Activated T-helper 1 cell treated with anti-CD3 and anti-CD28 coated beads, Interleukin-2, amount 50 U/mL, for 16 hours (primary cell): ENCODE measurements at places on chromosomes 7 and 10.

DNA sequence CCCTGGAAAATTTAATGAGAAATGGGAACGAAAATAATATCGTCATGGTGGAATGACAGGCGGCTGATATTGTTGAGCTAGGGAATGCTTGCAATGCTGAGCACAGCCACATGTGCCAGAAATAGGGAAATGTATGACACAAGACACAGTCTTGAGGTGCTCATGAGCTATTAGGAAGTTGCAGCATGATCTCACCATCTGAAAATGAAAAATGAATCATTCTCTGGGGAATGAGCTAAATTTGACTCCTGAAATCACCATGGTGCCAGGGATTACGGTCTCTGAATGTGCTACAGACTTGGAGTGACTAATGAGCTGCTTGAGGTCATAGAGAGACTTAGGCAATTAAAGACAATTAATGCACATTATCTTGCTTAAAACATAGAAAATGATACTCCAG, 845.0 kb downstream of the CNTNAP2 start:
- no peak for DNase-seq

DNA sequence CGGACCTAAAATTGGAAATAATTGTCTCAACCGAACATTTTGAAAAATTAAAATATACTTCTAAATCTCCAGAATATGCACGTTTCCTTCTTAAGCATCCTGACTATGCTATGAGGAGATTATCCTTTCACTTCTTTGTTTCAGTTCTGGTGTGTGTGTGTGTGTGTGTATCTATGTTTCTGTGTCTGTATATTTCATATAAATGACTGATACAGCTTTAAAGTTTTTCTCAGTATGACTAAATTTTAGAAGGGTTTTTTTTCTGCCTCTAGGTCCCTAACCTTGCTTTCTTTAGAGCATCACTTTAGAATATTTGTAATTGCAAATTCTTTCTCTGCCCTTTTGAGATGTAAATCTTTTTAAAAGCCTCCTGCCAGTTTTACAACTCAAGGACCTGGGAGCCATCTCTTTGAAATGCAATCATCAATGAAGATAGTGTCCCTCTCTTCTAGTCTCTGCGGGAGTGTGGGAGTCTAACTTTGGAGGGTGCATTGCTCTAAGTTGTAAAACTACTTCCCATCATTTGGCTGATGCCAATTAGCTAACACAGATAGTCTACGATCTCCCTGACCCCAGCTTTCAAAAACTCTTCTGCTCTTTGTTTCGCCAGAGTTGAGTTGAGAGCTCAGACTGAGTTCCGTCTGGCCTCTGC, 782.0 kb upstream of the ZWINT start:
- no peak for DNase-seq

- DNase-seq = no peak
These were observed 26.9 kb downstream of the TMEM120A start for GRCh38 chr7:75967487-75967997.

- DNase-seq = peak; percentile 15
These were observed 240.9 kb upstream of the KAT6B start for GRCh38 chr10:74585231-74586087.

- no peak for DNase-seq
These were observed 955.0 kb downstream of the GATA3 start for GRCh38 chr10:9009505-9009904.

DNA sequence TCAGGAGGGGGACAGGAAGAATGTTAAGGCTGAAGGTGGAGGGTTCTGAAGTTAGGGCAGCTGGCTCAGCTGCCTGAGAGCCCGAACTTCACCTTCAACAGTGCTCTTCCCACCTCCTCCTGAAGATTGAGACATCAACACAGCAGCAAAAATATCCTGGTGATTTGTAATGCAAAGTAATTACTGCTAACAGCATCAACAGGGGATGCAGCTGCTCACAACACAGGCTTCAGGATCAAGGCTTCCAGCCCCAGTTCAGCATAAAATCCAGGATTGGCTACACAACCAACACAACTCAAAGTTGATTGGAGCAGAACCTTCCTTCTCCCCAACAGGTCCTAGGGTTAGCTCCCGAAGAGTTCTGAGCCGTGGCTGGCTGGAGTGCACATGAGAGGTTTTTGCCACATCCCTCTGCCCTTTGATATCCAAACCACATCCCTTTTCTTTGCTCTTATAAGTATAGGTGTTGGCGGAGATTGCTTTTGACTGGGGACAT, 242.4 kb downstream of the KIAA1217 start:
- DNase-seq = no peak

DNA sequence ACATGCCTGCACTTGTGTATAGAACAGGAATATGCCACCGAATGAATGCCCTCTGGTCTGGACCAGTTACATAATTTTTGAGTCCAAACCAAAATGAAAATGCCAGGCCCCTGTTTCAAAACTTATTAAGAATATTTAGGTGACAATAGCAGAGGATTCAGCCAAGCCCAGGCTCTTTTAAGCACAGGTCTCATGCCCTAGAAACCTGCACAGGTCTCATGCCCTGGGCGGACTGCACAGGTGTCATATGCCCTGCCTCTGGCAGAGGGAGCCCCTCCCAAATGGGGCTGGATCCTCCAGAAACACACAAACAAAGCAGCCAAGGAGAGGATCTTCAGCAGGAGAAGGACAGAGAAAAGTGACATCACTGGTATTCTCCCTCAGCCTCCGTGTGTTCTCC, 605.4 kb upstream of the NRP1 start:
- no peak for DNase-seq

GRCh38 chr7:1181640-1182039, 21.6 kb upstream of the ZFAND2A start:
- DNase-seq = no peak

DNA sequence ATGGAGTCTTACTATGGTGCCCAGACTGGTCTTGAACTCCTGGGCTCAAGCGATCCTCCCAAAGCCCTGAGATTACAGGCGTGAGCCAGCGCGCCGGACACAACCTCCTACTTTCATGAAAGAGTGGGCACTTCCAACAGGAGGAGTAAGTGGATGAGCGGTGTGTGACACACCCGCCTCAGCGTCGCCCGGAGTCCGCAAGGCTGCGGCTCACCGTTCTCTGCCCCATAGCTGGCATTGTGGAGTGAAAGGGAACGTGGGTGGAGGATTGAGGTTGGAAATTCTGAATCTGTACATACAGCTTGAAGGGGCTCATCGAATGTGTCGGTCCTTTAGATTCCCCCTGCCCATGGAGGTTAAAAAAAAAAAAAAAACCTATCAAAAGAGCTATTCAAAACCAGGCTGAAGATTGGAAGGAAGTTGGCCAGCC, 524 bp upstream of the PRXL2A start:
- no peak for DNase-seq

- DNase-seq = no peak
These were observed 2.2 kb downstream of the MTG1 start for GRCh38 chr10:133396035-133396624.

DNA sequence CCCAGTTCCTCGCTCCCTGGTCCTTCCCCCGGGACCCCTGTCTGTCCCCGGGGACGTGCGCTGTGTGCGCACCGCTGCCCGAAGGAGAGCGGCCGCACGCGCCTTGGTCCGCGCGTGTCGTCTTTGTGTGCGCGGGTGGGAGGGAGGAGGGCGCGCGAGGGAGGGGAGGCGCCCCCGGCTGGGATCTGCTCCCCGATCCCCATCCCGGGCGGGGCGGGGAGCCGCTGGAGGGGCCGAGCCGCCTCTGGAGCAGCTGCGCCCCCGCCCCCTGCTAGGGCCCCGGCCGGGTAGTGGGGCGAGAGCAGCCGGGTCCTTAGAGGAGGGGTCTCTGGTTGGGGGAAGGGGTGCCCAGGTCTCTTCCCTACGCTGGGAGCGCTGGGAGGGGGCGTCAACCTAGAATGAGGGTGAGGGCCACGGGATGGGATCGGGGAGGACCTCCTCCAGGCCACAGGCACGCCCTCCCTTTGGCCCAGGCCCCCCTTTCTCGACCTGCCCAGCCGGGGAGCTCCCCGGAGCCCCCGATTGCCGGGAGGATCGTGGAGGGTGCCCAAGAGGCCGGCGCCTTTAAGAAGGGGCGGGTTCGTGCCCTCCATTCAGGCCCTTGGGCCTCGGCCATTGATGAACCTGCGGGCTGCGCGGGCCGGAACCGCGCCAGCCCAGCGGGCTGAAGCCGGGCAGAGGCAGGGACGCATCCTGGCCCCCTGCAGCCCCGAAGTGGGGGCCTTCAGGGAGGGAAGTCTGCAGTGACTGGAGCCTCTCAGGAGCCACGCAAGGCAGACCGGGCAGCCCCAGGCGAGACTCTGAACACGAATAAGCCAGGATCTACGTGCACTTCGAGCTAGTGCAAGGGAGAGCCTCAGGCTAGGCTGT, 678 bp downstream of the SH2B2 start:
- no peak for DNase-seq

GRCh38 chr10:96719850-96720421, 378 bp downstream of the PIK3AP1 start:
- peak; percentile 17 for DNase-seq

- no peak for DNase-seq
These were observed 204.9 kb downstream of the DOCK4 start for GRCh38 chr7:112001091-112001826.

DNA sequence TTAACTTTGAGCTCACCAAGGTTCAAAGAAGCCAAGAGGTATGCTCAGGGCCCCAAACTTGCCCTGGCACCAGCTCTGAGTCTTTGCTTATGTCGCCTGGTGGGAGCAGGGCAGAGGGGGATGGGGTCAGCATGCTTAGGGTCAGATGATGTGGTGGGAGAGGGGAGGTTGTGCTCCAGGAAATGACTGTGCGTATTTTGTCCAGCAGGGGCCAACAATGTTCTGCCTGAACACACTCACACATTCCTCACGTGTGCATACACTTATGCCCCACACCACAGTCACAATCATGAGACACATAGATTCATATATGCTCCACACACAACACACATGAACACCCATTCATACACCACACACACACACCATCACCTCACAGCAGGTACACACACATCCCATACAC, 4.4 kb upstream of the RAMP3 start:
- DNase-seq = no peak

GRCh38 chr10:17502814-17503213, 48.4 kb upstream of the ST8SIA6 start:
- DNase-seq = no peak

- DNase-seq = no peak
These were observed 17.9 kb upstream of the KAT6B start for GRCh38 chr10:74808501-74808900.

- DNase-seq = no peak
These were observed 23.0 kb downstream of the SFR1 start for GRCh38 chr10:104144931-104145330.

DNA sequence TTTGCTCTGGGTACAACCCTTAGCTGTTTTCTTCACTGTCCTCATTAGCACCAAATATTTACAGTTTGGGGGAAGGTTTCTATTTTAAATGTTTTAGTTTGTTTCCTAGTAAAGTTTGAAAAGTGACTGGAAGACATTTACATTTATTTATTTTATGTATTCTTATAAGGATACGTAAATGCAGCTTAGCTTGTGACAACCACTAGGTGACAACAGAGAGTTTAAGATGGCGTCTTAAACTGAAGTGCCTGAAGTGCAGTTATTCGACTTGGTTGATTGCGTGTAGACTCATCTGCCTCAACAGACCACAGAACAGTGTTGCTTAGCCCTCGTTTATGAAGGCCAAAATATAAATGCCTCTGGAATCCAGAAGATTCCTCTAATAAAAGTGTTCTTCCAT, 378.2 kb upstream of the MYO3A start:
- no peak for DNase-seq

GRCh38 chr10:35913628-35914027, 271.5 kb upstream of the FZD8 start:
- DNase-seq = no peak

DNA sequence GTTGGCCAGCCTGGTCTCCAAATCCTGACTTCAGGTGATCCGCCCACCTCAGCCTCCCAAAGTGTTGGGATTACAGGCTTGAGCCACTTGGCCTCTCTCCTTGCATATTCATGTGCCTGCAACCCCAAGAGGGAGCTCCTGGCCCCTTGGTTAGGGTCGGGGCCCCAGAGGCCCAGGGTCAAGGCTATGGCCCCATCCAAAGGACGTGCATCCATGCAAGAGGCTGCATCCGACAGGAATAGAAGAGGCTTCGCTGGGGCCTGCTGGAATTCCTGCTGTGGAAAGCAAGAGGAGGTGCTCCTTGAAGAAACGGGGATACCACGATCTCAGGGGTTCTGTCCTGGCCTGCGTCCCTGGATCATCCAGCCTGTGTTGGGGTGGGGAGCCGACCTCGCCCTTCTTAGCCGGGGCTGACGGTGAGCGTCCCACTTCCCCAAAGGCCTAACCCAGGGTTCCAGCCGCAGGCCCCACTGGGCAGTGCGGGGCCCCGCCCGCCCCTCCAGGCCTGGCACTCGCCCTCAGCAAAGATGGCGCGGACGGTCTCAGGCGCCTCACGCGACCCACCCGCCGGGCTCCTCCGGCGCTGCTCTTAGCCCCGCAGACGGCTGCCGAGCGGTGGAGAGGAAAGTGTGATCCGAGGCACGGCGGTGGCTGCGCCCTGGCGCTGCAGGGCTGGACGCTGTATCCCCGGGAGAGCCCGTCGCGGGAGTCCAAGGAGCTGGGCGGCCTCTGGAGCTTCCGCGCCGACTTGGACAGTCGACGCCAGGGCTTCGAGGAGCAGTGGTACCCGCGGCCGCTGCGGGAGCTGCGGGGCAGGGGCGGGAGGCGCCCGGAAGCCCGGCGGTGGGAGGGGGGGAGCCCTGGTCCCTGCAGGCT, 54.7 kb downstream of the ZNF727 start:
- no peak for DNase-seq

- no peak for DNase-seq
These were observed 125.1 kb downstream of the SFMBT2 start for GRCh38 chr10:7285522-7286322.

GRCh38 chr7:30678805-30679204, 3.5 kb downstream of the CRHR2 start:
- DNase-seq = no peak

DNA sequence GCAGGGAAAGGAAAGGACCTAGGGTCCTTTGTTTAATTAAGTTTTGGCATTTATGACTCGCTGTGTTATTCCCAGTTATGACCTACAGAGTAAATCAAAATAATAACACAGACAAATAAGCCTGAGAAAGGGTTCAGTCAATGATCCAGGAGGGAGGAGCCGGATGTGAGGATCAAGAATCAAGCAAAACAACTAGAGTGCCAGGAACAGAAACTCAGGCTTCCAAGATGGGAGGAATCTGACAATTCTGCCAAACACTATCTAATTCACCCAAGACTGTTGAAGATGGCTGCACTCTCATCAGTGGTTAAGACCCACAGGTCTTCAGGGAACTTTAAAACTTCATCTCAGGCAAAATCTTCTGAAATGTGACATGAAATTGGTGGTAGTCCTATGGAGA, 50.3 kb upstream of the PIP4K2A start:
- DNase-seq = no peak

- DNase-seq = no peak
These were observed 758.0 kb downstream of the AUTS2 start for GRCh38 chr7:70356085-70356786.

GRCh38 chr7:18753972-18754610, 258.5 kb downstream of the HDAC9 start:
- DNase-seq = no peak

- DNase-seq = no peak
These were observed 65.8 kb downstream of the ATXN7L1 start for GRCh38 chr7:105810556-105810955.
